ENCODE measurements at places on chromosomes 16 and 17.

- DNase-seq: no peak
Measured at GRCh38 chr16:78780808-78781207, 681.4 kb downstream of the WWOX start.

DNA sequence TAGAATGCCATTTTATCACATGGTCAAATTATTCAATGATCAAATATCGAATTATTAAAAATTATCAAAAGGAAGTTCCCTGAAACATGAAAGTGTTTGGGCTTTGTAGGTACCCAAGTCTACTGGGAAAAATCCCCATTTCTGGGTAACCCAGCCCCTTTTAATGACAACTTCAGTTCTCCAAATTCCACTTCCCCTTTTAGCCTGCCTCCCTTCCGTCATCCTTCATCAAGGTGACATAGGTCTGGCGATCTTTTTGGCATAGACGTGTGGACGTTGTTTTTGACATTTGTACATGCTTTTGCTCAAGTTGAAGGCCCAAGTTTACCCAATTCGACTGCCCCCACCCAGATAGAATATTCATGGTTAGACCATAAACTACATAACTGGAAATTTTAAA, 660.9 kb downstream of the MAF start:
- no peak for DNase-seq

DNA sequence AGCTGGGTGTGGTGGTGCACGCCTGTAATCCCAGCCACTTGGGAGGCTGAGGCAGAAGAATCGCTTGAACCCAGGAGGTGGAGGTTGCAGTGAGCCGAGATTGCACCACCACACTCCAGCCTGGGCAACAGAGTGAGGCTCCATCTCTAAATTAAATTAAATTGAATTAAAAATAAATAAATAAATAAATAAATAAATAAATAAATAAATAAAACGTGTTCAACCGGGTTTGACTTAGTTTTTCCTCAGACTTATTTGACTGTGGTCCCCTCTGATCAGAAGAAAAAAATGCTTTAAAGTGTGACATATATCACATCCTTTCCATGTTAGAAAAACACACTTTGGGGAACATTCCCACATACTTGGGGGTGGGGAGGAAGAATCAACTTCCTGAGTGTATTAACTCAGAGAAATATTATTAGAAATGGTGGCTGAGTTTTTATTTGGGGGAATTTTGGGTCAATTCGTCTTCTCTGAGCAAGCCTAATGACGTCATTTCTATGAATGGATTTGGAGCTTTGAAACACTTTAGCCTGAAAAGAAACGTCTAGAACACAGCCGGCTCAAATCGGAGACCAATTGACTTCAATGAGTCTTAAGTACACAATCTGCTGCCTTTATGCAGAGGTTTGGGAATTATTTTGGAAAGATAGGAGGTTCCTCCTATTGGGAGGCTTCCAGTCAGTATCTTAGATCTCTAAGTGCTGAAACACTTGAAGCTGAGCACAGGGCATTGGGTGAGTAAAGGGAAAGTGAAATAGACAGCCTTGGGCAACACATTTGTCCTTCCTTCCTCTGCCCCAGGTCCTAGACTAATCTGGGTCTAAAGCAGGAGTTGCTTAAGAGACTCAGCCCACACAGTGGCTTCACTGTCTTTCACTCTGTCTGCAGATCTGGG, 132.6 kb downstream of the PITPNC1 start:
- no peak for DNase-seq

DNA sequence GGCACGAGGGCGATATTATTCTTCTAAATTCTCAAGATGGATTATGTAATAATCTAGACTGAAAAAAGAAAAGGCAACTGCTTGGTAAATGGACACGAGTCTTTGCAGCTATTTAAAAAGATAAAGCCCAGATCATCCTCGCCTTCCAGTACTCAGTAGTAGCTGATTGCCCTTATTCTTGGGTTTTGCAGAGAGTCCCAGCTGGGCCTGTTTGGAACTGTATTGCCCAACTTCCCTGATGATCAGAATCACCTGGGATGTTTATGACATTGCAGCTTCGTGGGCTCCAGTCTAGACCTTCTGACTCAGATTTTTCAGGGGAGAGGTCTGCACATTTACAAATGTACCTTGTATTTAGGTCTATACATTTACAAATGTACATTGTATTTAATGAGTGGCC, 213.5 kb downstream of the RAB11FIP4 start:
- no peak for DNase-seq

- no peak for DNase-seq
Measured at GRCh38 chr17:39861235-39861634, 2.9 kb downstream of the IKZF3 start.

DNA sequence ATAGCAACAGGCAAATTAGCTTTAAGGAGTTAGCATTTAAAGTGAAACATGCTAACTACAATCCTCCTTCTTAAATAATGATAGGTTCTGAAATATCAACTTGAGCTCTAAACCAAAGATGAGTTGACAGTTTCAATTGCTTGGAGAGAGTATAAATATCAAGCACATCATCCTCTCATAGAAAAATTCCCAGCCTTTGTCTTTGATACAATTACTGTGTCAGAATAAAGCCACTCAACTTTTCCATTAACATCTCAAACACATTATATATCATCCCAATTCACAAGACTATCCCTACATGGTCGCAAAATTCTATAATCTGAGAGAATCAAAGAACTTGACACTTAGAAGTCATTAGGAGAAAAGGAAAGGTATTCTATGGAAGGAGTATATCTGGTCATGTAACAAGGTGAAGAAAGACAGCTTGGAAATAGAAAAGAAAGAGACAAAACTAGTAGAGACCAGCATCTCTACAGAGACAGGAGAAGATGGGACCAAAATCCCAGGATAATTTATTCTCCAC, 189.8 kb downstream of the CEP112 start:
- DNase-seq: no peak

- DNase-seq: no peak
Measured at GRCh38 chr16:80824623-80825364, 20.4 kb upstream of the CDYL2 start.

DNA sequence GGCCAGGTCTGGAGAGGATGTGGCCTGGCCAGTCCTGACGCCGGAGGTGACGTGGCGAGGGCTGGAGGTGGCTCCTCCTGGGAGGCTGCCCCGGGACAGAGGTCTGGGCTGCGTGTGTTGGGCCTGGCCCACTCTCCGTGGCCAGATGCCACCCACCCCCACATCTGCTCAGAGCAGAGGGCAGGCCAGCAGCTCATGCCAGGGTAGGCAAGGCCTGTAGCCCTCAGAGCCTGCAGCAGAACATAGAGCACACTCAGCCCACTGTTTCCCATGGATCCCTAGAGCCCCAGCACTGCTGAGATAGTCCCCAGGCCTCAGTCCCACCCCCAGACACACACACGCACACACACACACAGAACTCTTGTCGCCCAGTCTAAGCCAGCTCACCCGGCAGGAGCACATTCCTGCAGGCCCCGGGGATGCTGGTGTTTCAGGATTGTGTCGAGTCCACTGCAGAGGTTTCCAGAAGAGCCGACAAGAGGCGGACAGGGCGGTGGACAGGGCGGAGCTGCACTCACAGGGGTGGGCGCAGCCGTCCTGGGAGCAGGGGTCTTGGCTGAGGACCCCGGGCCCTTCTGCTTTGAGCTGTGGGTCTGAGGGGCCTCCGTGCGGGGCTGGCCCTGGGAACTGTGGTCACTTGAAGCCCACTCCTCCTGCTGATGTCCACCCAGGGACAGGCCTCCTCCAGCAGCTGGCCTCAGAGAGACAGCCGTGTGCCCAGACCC, 33.4 kb downstream of the SOX8 start:
- DNase-seq: no peak

DNA sequence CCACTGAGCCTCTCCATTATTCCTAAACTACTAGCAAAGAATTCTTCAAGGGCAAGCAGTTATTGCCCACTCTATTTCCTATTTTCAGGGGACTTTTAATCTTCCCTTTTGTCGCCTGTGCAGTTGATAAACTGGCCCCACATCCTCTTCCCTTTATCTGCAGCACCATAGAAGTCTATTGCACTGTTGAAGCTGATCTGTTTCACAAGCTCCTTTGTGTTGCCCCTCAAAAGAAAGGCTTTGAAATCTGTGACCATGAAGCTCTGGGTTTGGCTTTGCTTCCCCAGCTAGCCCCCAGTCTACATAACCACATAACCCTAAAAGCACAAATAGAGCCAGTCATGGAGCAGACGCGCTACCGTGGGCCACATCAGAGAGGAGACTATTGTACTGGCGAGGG, 37.1 kb downstream of the CDRT15 start:
- no peak for DNase-seq

DNA sequence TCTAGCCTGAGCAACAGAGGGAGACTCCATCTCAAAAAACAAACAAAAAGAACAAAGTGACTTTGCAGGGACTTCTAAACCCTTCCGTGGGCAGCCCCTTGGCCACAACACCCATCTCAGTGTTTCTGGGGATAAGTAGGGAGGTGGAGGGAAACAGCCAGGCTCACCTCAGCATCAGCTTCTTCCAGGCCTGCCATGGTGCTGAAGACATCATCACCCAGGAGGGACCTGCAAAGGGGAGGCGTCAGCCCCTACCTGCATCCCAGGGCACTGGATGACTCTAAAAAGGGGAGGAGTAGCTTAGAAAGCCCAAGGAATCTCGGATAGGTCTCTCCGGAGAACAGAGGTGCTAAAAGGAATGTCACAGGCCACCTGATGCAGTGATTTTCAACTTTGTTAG, 9.8 kb downstream of the FBF1 start:
- DNase-seq: no peak

- no peak for DNase-seq
Measured at GRCh38 chr16:71775949-71776348, 32.7 kb downstream of the AP1G1 start.

DNA sequence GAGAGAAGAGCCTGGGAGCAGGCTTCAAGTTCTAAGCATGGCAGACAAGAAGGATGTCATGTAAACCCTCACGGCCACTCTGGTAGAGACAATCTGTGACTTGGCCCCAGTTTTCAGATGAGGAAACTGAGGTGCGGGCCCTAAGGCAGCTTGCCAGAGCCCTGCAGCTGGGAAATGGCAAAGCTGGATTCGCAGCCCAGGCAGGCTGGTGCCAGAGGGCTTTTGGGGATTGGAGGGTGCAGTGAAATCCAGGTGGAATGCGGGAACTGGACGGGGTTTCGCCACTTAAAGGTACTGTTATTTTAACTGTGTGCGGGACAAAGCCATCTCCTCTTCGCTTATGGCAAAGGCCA, 477 bp upstream of the OSGIN1 start:
- no peak for DNase-seq

GRCh38 chr17:30219833-30220232, 15.7 kb downstream of the SLC6A4 start:
- no peak for DNase-seq

DNA sequence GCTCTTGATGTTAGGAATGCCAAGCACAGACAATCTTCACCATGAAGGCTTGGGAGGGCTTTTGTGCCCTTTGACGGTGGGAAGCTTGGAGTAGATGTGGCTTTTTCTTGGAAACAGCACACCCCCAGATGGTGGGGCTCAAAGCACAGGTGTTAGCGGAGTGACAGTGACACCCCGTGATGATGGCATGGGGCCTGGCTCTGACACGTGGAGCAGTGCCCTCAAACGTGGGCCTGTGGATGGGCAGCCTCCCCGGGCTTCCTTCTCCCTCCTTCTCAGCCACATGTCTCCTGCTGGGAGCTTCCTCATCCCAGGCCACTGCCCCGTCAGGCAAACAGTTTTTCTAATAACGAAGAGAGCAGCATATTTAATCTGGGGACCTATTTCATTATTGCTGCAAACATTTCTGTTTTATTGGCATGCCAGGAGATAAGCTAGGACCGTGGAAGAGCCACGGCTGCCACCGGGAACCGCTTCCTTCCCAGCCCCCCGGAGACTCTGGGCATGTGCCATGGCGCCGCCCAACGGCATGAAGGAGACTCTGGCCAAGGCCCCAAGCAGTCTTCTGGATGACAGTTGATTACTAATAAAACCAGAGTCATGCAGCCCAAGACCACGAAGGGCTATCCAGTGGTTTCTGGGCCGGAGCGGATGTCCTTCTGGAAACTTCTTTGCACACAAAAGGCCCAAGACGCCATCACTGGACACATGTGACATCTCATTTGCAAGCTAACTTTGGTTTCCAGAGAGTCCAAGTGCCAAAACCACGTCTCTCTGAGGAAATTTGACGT, 280.3 kb upstream of the FOXF1 start:
- no peak for DNase-seq

DNA sequence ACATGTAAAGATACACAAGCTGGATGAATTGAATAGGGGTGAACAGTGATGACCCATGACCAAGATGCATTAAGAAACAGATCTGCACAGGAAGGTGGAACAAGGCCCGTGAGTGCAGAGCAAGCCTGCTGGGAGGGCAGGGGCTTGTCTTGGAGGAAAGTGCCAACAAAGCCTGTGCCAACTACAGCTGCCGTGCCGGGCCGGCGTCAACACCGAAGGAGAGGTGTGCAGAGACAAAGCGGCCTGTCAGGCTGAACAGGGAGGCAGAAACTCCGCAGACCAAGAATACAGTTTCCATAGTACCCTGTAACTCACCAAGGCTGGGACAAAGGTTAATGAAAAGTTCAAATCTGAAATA, 46.7 kb downstream of the ANKRD11 start:
- no peak for DNase-seq

GRCh38 chr16:80280557-80280956, 260.2 kb upstream of the DYNLRB2 start:
- DNase-seq: no peak

DNA sequence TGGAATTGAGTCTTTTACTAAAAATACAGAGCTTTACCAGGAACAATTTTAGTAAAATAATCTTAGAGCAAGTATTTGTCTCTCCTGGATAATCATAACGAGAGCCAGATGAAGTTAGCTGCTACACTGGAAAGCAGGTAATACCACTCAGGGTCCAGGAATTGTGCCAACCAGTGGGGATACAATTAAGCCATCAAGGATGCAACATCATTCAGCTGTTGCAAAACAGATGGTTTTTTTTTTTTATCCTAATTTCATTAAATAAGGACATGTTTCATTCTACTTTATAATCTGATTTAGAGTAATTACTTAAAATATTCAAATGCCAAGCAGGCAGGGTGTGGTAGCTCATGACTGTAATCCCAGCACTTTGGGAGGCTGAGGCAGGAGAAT, 10.2 kb downstream of the MMD start:
- DNase-seq: no peak

GRCh38 chr16:1678500-1679098, 520 bp downstream of the JPT2 start:
- DNase-seq: peak; percentile 38

DNA sequence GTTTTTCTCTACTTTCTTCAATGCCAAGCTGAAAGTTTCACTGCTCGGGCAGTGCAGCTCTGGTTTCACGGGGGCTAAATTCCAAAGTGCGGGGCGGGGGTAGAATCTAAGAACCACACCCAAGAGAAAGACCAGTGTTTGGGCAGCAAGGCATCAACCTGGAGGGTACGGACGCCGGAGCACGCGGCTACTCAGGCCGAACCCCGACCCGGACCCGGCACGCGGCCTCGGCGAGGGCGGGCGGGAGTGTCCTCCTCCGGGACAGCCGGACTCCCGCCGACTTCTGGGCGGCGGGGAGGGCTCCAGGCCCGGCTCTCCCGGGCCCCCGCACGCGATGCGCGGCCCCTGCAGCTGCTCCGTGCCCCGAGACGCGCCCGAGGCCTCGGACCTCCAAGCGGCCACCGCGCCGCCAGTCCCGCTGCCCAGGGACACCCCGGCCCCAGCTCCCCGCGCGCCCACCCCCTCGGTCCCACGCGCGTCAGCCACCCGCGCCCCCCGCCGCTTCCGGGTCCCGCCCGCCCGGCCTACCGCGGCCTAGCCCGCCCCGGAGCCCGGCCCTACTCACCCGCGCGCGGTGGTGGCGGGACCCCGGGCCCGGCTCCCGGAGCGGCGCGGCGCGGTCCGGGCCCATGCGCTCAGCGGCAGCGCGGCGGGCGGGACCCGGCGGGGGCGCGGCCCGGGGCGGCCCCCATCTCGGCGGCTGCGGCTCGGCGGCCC, 561 bp downstream of the AXIN1 start:
- no peak for DNase-seq

Data from stimulated activated CD4-positive, alpha-beta T cell treated with anti-CD3 and anti-CD28 coated beads, TNF-alpha, amount 100 ng/mL, for 48 hours (primary cell).